ENCODE measurements at places on chromosomes 4 and X.

GRCh38 chrX:39507617-39508299, 590.0 kb downstream of the BCOR start:
- DNase-seq, result no peak

GRCh38 chr4:188707036-188707435, 567.8 kb downstream of the TRIML1 start:
- DNase-seq, result no peak

DNA sequence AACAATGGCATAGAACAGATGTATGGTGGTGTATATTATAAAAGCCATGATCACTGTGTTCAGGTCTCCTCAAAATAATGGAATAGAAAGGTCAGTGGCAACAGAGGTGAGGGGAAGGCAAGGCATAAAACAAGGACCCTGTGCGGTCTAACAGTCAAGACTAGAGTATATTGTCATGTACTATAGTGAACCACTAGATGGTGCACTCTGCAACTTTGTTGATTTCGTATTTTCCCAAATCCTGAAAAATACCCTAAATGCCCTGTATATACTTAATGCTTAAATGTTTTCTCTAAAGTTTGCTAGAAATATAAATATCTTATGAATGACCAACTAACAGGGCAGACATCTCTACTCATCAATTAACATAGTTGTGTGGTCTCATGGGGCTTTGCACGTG, 453.0 kb downstream of the PCDH11X start:
- DNase-seq, result no peak

- peak; percentile 87 for DNase-seq
These were observed 133.3 kb downstream of the DCK start for GRCh38 chr4:71126719-71127118.

GRCh38 chr4:187118166-187118565, 394.5 kb upstream of the FAT1 start:
- DNase-seq, result no peak

DNA sequence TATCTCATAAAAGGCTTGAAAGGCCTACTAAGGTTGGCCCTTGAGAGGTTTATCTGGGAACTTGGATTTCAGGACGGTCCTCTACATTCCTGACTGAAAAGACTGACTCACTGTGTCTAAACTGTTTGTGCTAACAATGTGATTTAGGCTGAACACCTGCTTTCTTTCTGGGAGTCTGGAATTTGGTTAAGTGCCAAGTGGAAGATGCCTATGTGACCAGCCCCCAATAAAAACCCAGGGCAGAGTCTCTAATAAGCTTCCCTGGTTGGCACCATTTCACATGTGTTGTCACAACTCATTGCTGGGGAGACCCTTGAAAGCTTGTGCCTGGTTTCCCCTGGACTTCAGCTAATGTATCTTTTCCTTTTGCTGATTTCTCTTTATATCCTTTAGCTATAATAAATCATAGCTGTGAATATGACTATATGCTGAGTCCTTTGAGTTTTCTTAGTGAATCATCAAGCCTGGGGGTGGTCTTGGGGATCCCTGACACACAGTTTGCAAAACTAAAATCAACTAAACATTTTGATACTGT, 55.1 kb downstream of the GPR82 start:
- peak; percentile 88 for DNase-seq

DNA sequence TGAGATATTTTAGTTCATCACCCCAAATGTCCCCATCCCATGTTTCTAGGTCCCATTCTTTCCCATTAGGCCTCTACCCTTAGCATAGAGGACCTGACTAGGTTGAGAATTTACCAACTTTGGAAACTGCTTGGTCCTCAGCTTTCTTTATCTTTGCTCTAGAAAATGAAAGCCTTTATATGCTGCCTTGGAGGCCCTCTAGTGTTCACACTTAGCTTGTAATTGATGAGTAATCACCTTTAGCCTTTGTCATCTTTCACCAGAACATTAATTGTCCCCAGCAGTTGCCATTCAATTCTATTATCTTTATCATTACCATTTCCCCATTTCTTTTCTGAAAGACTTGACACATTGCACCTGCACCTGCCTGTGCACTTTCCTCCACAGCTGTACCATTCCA, 589.2 kb upstream of the NR3C2 start:
- DNase-seq, result peak; percentile 53

DNA sequence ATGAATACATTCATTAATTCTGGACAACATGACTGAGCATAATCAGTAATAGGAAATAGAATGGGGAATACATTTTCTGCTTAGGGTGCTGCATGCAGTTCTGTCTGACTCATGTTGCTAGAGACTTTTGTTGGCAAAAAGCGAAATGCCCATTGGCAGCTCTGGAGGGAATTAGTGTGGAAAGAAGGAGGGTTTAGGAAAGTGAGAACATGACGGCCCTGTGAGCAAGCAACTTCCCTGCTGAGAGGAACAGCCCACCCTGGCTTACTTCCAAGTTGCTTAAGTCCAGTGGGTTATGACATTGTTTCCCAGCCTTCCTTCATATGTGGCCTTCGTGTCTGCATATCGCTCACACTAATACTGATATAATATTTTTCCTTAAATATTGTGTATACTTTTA, 13.8 kb downstream of the MAD2L1 start:
- DNase-seq, result peak; percentile 85

- no peak for DNase-seq
These were observed 46.3 kb upstream of the BCLAF3 start for GRCh38 chrX:20037186-20037585.

DNA sequence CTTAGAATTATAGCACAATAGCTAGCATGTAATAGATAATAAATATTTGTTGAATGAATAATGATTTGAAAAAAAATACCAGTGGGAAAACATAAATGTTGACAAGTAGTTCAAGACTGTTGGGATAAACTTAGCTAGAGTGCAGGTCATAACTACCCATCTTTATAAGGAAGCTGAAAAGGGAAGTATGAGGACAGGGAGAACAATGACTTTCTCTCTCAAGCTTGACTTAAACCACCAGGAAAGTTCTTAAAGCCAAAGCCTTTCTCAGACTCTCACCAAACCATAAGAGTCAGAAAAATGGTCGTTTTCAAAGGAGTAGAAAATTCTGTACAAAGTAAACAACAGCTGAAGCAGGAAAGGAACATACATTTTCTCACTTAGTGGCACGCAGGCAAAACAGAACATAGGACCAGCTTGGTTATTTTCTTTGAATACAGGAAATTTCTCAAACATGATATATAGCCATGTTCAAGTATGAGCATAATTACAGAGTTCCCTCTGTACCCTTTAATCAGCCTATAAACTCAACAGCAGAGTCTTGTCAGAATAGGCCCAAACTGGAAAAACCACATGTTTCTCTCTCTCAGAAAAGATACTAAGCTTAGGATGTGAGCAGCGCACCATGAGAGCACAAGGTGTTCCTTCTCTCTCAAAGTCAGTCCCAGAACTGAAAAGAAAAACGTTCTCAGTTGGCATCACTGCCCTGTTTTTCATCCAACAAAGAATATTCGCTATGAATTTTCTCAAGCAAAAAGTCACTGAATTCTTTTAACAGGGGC, 28.7 kb downstream of the MAPK10 start:
- no peak for DNase-seq

DNA sequence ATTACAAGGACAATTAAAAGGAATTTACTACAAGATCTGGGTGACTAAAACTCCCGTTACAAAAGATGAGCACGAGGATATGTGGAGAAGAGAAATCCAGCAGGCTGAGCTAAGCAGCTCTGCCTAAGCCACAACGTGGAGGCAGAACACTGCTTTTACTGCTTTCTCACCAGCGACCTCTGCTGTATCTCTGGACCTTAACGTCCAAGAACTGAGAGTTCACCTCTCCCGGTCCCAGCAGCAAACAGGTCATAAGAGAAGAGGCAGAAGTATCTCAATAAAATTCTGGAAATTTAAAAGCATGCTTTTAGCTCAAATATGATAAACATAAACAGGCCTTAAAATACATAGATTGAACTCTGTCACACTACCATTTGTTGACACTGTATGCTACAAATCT, 81.0 kb downstream of the ADGRA3 start:
- peak; percentile 53 for DNase-seq

DNA sequence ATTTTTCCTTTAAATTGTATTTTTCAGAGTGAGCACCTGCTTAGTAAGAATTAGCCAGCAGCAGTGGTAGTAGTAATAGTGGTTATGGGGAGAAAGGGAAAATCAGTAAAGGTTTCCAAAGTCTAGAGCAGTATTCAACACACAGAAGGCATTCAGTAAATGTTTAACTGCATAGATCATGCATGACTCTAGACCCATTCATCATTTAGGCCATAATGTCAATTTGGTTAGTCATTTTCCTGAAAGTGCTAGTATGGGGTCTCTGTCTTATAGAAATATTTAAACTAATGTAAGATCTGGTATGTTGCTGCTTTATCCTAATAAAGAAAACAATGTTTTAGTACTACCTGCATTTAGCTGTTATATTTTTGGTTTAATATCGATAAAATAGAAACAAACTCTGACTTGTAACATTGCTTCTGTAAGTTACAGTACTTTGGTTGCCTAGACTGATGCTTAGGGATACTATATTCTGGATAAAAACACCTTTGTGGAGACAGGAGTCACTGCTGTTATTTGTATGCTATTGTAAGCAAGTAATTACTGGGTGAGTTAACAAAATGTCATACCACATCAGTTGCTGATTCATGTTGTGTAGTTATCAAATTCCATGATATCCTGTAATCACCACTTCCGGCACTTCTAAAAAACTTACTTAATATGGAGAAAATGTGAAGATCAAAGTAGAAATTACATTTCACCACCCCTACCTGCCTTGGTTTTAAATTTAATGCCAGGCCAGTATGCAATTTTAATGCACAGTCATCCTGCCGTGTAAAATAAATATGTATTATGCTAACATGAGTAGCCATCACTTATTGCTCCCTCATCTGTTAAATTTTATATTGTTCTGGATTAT, 115.8 kb upstream of the BMPR1B start:
- DNase-seq, result peak; percentile 91

GRCh38 chr4:52200339-52200725, 149.2 kb downstream of the SPATA18 start:
- no peak for DNase-seq

- no peak for DNase-seq
These were observed 50.0 kb downstream of the CCNI start for GRCh38 chr4:77025643-77026321.

DNA sequence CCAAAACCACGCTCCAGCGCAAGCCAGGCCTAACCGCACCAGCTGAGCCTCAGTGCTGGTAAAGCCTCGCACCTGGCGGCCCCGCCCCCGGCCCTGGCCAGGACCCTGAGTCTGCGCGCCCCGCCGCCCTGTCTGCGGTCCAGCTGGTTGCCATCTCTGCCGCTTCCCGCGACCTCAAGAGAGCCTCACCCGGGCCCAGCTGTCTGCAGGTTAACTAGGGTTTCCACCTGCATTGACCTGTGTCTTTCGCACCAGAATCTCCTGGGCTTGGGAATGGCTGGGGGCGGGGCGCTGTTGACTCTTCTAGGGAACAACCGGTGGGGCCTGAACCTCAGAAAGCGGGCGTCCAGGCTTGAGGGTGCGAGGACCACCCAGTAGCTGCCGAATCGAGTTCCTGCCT, 207.7 kb upstream of the PRPS2 start:
- DNase-seq, result no peak

DNA sequence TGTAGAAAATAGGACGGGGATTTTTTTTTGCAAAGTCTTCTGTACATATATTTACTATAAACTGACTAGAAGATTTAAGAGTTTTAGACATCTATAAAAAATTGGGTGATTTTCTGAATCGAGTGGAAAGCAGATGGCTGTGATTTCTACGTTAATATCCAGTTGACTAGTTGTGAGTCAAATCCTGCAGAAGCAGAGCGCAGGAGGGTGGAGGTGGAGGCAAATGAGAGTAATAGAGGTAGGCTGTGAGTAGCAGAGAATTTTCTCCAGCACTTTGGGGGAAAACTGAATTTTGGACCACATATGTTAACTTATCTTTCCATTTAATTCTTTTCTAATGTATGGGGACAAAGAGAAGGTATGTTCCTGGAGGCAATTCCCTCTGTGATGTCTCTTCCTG, 82.1 kb upstream of the SOX3 start:
- DNase-seq, result no peak

DNA sequence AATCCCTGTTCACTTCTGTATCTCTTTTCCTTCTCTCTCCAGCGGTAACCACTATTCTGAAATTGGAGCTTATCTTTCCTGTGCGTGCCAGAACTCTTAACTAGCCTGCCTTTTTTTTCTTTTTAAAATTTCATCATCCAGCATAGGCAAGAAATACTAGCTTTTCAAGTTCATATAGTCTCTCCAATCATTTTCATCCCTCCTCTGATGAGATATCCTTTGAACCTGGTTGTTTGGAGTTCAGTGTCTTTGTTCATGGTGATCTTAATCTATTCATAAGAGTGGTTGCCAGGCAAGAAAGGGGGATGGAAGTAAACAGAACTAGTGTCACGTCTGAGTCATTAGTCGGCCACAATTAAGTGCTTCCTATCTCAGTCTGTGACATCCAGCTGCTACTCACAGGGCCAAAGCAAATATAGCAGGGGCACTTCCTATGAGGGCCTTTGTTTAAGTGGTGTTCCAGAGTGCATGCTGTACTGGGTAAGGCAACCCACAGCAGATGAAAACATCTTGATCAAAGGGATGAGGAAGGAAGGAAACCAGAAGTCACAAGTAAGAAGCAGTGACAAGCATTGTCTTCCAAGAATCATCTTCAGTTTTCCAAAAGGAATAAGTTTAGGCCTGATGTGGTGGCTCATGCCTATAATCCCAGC, 56.4 kb upstream of the XIAP start:
- DNase-seq, result peak; percentile 90

GRCh38 chrX:79975605-79976004, 38.9 kb upstream of the TBX22 start:
- DNase-seq, result no peak

DNA sequence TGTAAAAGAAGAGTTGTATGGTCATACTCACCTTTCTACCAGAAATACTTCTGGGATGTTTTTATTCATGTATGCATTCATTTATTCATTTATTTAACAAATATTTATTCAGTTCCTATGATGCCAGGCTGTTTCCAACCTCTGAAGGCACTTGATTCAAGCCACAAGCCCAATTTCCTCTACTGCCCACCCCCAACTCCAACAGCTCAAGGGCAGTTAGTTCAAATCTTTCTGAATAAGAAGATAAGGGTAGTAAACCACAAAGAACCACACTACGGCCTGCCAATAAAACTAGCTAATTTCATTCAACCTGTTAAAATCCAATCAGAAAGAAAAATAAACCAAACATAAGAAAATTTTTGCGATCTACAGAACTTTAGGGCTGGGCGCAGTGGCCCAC, 31.2 kb downstream of the LRBA start:
- DNase-seq, result no peak

- no peak for DNase-seq
These were observed 175.6 kb upstream of the NRK start for GRCh38 chrX:105646592-105647372.

GRCh38 chrX:149007423-149007822, 497.7 kb downstream of the IDS start:
- no peak for DNase-seq

- DNase-seq, result no peak
These were observed 78.1 kb upstream of the ATP6AP2 start for GRCh38 chrX:40502688-40503087.

GRCh38 chrX:1593286-1594271, 2.2 kb downstream of the AKAP17A start:
- no peak for DNase-seq

GRCh38 chrX:38651625-38652601, 90.6 kb downstream of the TSPAN7 start:
- DNase-seq, result no peak

Data from bronchial epithelial cell (primary cell).